ENCODE measurements at places on chromosomes 5 and 9.

- DNase-seq: no peak
Measured at GRCh38 chr5:138573949-138574670, 1.1 kb downstream of the HSPA9 start.

GRCh38 chr5:6576861-6577501 is 55.9 kb downstream of the NSUN2 start:
- DNase-seq: peak; percentile 18

GRCh38 chr9:94758031-94758430 is 31.5 kb downstream of the AOPEP start:
- DNase-seq: no peak

DNA sequence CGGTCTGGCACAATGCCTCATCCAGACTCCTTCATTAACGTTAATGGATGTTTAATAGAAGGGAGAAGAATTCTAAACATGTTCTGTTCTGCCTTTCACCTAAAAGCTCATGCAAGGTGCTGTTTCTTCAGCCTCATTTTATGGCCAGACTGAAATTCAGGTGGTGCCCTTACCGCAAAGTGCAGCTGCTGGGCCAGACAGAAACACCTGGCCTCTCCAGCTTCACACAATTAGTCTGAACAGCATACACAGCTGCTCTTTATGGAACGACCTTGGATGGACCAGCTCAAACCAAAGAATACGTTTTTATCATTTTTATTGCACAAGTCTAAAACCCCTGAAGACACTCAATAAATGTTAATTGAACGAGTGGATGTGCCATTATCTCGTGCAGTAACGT is 4.6 kb downstream of the SNCAIP start:
- DNase-seq: no peak

DNA sequence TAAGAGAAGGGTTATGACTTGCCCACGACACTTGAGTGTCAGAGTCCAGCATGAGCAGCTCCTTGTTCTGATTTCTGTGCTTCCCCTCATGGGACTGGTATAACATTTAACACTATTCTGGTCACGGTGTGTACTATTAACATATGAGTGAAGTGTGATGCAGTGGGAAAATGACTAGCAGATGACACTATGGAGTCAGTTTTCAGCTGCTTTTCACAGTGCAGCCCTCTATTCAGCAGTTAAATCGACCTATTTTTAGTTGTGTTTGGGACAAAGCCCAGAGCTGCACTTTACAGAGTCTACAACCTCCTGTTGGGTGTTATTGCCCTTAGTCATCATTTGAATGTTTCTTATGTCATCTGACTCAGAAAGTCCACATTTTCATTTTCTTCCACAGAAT is 59.1 kb downstream of the CHSY3 start:
- DNase-seq: peak; percentile 7

GRCh38 chr5:63085561-63085960 is 506.9 kb downstream of the LRRC70 start:
- DNase-seq: no peak

DNA sequence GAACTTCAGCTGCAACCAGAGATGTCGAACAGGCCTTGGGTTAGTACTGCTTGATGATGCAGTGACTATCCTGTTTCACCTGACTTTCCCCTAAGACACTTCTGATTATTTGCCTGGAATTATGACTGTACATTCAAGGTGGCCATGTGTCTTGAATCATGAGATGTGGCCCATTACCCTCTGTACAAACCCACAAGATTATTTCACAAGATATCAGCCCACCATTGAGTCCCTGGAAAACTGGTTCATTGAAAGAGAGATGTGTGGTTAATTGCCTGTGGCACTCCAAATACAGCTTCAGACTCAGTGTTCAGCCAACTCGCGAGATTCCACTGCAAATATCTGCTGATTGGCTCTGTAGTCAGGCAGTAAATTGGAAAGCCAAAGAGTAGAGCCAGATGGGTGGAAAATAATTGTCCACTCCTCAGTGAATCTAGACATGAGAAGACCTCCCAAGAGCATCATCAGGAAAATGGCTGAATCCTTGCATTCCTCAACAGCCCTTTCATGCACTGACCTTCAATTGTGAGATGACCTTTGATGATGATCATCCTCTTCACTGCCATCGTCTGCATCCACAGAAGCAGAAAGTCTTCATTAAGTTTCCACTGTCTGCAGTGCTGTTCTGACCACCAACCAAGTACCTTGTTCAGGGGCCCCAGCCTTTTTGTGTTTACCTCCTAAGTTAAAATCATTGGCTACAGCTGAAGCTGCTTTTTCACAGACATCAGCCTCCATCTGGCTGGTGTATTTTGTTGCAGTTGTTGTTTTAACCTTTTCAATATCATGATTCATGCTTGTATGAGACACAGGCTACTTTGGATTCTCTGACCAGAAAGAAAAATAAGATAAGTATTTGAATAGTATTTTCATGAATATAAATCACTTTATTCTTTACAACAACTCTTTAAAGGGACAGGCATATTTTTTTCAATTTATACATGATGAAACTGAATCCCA is 75.2 kb downstream of the ESM1 start:
- no peak for DNase-seq
